ENCODE measurements at places on chromosomes 6 and 20. TPM values are rescaled to one million over a fixed set of nuclear protein-coding genes. Genes with fewer than 3 reads are reported as not detected.

The STMN3 gene
- total RNA-seq, result 6.7 TPM

DNA sequence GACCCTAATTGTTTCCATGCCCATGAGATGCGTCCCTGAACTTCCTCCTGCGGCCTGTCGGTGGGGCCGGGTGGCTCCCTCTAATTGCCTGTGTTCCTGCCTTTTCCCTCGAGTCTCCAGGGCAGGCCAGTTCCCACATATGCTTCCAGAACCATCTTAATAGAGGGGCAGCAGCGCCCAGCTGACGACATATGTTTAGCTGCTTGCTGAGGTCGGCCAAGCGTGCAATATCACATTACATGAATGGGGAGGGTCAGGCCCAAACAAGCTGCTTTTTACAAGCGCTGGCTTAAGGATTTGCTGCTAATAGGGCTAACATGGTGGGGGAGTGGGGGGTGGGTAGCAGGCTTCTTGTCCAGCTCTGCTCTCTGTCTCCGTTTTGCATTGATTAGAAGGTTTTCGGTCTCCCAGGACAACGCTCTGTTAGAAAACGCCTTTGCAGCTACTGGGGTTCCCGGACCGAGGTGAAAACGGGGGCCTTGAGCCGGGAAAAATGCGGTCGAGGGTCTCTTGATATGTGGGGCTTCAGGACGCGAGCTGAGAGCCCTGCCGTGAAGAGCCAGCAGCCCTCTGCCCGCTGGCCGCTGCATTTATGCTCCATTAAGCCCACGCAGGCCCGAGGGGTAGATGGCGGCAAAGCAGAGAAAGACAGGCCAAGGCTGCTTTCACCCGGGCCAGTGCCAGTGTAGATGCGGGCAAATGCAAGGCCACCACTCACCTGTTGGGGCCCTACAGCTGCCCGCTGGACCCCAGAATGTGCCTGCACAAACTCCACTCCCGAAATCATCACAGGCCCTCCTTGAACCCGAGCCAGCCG is 308.5 kb downstream of the BMP7 start:
- DNase-seq, result no peak

GRCh38 chr6:24780206-24780605 is 5.5 kb downstream of the GMNN start:
- no peak for DNase-seq

DNA sequence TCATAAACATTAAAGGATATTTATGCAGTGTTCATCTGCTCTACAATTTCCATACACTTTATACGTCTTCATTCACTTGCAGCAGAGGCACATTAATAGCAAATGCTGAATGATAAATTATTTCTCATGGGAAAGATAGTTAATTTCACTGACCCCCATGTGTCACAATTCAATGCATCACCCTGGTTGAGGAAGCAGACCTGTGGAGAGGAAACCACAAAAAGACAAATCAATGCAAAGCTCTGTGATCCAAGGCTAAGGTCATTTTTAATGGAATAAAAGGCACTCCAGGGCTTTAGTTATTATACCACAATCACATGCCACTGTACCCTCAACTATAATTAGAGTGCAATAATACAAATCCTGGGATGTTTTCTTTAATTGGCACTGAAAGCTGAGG is 40.3 kb upstream of the TENT5A start:
- no peak for DNase-seq

GRCh38 chr6:162203287-162203686 is 524.3 kb downstream of the PRKN start:
- no peak for DNase-seq

- DNase-seq, result no peak
Measured at GRCh38 chr6:106120006-106120405, 33.9 kb downstream of the PRDM1 start.

DNA sequence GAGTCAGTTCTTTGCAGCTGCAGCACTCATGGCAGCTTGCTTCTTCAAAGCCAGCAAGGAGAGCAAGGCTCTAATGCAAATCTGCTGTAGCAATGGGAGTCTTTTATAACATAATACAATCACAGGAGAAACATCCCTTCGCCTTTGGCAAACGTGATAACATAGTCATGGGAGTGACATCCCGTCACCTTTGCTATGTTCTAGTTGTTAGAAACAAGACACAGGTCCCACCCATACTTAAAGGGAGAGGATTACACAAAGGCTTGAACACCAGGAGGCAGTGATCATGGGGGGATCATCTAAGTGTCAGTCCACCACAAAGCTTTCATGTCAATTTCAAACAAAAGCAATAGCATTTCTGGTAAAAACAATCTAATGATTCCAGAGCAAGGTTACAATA is 40.1 kb upstream of the PHACTR2 start:
- DNase-seq, result no peak
